Nephron progenitor cell (in vitro differentiated cells): ENCODE measurements at places on chromosomes 6 and 20.
A peak's percentile ranks its signal among the peaks of the same experiment; 100 is the strongest.

DNA sequence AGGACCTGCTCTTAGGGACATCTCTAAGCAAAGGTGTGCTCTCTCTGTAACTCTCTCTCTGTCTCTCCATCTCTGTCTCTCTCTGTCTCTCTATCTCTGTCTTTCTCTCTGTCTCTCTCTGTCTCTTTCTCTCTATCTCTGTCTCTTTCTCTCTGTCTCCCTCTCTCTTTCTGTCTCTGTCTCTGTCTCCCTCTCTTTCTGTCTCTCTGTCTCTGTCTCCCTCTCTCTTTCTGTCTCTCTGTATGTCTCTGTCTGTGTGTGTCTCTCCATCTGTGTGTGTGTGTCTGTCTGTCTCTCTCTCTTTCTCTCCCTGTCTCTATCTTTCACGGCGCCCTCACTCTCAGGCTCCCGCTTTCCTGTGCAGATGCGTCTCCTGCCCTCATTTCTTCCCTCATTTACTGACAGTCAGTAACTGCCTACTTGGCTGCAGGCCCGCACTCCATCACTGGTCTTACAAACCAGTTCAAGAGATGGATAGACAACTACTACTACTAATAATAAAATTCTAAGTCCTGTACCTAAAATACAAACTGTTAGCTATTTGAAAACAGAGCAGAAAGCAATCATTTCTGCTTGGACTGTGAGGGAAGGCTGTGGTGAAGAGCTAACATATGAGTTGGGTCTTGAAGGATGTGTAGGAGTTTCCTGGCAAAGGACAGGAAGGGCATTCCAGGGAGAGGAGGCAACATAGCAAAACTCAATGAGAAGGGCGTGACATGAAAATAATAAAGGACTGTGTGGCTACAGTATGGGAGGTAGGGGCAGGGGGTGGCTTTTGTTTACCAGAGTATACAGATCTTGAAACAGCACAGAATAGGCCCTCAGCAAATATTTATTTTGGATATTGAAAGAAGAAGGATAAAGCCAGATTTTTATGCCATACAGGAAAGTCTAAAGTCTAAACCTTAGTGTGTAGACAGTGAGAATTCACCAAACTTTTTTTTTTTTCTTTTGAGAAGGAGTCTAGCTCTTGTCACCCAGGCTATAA lies 67.8 kb upstream of the TAB2 start:
- H3K4me3 ChIP-seq, result no peak overlapping the region
- DNase-seq, result no peak
- peak overlapping the region; percentile 1 for H3K27ac ChIP-seq
- H3K4me1 ChIP-seq, result peaks cover 21% of the 10 kb centered on the region
- H3K36me3 ChIP-seq, result no peaks in the 10 kb centered on the region

GRCh38 chr6:153090241-153090930 lies 40.7 kb downstream of the RGS17 start:
- no peak overlapping the region for H3K27ac ChIP-seq
- H3K27me3 ChIP-seq, result peaks cover 3% of the 10 kb centered on the region
- H3K36me3 ChIP-seq, result no peaks in the 10 kb centered on the region
- DNase-seq, result no peak

- no peak overlapping the region for H3K4me3 ChIP-seq
- peaks cover 5% of the 10 kb centered on the region for H3K27me3 ChIP-seq
- H3K36me3 ChIP-seq, result peaks cover 5% of the 10 kb centered on the region
- H3K4me1 ChIP-seq, result peaks cover 17% of the 10 kb centered on the region
- no peak overlapping the region for H3K27ac ChIP-seq
- no peak for DNase-seq
Measured at GRCh38 chr20:61385731-61386130, 133.7 kb downstream of the CDH4 start.

DNA sequence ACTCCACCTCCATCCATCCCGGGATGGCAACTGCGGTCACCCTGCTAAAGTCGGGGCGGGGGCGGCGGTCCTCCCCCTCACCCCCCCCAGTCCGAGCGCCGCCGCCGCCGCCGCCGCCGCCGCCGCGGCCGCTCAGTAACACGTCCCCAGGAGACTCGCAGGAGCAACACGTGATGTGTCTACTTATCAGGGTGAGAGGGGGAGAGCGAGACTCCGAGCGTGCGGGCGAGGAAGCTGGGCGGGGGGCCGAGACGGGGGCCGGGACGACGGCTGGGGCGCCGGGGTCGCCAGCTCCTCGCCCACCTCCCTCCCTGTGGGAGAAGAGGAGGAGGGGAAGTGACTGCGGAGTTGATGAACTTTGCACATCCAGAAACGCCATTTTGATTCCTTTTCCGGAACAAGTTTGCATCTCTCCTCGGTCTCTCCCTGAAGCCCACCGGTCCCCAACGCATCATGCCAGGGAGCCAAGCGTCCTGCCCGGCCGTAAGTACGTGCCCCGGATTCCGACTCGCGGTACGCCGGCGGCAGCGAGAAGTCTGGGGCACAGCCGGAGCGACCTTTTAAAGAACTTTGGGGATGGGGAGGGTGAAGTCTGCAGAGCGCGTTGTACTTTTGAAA lies at the start of gene RREB1:
Gene RREB1 (plus strand): TSS at position 384 of the 618 bp plus-strand sequence. CDS start 73,951 bp downstream, outside the sequence.
- no peaks in the 10 kb centered on the region for H3K36me3 ChIP-seq
- peaks cover 5% of the 10 kb centered on the region for H3K27me3 ChIP-seq
- H3K4me1 ChIP-seq, result peaks cover 45% of the 10 kb centered on the region
- DNase-seq, result peak; percentile 62

- no peak for DNase-seq
- no peak overlapping the region for H3K27ac ChIP-seq
- no peaks in the 10 kb centered on the region for H3K36me3 ChIP-seq
- H3K4me3 ChIP-seq, result no peak overlapping the region
Measured at GRCh38 chr6:11467364-11467763, 70.2 kb upstream of the TMEM170B start.

DNA sequence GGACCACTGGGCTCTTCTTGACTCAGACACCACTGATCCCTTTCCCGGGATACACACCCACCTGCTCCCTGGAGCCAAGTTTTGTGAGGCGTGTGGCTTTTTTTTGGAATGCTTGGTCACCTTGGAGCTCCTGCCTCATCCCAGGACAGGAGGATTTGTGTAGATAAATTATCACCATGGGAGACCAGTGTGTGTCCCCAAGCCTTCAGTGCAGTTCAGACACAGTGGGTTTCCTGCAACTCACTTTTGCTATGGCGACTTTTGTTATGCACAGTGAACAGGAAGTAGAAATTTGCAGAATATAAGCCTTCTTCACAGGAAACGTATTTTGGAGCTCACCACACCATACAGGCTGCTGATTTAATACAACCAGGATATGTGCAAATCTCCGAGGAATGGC lies 357.4 kb downstream of the PAX1 start:
- H3K4me3 ChIP-seq, result no peak overlapping the region
- H3K27me3 ChIP-seq, result no peaks in the 10 kb centered on the region
- H3K4me1 ChIP-seq, result peaks cover 10% of the 10 kb centered on the region
- DNase-seq, result no peak
- no peak overlapping the region for H3K27ac ChIP-seq

DNA sequence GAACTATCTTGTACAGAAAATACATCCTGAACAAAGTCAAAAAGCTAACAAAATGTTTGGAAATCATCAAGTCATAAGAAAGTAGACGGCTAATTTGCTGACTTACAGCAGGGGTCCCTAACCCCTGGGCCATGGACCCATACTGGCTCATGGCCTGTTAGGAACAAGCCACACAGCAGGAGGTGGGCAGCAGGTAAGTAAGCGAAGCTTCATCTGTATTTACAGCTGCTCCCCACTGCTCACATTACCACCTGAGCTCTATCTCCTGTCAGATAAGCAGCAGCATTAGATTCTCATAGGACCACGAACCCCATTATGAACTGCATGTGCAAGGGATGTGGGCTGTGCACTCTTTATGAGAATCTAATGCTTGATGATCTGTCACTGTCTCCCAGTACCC lies 115.5 kb downstream of the CDK19 start:
- no peak for DNase-seq
- H3K27ac ChIP-seq, result no peak overlapping the region
- H3K4me3 ChIP-seq, result no peak overlapping the region
- H3K27me3 ChIP-seq, result no peaks in the 10 kb centered on the region
- H3K4me1 ChIP-seq, result no peaks in the 10 kb centered on the region
- peaks cover 39% of the 10 kb centered on the region for H3K36me3 ChIP-seq

- no peaks in the 10 kb centered on the region for H3K27me3 ChIP-seq
- no peak for DNase-seq
- H3K27ac ChIP-seq, result no peak overlapping the region
- no peaks in the 10 kb centered on the region for H3K36me3 ChIP-seq
Measured at GRCh38 chr6:167660944-167661551, 165.7 kb upstream of the AFDN start.

DNA sequence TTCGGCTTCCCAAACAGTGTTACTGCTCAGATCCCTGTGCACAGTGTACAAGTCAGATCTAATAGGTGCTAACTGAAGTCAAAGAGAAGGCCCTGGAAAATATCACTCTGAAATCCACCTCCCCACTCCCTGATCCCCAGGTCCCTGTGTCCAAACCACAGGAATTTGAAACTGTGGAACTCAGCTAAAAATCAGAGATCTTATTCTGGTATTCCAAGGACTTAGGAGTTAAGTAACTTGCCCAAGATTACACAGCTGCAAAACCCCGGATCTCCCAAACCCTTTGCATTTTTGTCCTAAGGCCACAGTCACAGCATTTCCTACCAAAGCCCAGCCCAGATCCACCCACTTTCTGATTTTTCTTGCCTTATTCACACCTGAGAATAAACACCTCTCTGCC lies 32.3 kb upstream of the SLC23A2 start:
- H3K4me1 ChIP-seq, result no peaks in the 10 kb centered on the region
- peaks cover 3% of the 10 kb centered on the region for H3K36me3 ChIP-seq
- DNase-seq, result no peak
- H3K4me3 ChIP-seq, result no peak overlapping the region
- H3K27ac ChIP-seq, result no peak overlapping the region

- H3K27ac ChIP-seq, result no peak overlapping the region
- H3K36me3 ChIP-seq, result no peaks in the 10 kb centered on the region
- no peak overlapping the region for H3K4me3 ChIP-seq
- DNase-seq, result no peak
- peaks cover 9% of the 10 kb centered on the region for H3K27me3 ChIP-seq
Measured at GRCh38 chr20:56865055-56865454, 235.9 kb downstream of the TFAP2C start.

- peaks cover 16% of the 10 kb centered on the region for H3K27me3 ChIP-seq
- peaks cover 60% of the 10 kb centered on the region for H3K4me1 ChIP-seq
- H3K27ac ChIP-seq, result peak overlapping the region; percentile 53
- no peak for DNase-seq
- H3K36me3 ChIP-seq, result peaks cover 7% of the 10 kb centered on the region
- H3K4me3 ChIP-seq, result peak overlapping the region; percentile 82
Measured at GRCh38 chr6:110359556-110359955, 1.4 kb upstream of the METTL24 start.

GRCh38 chr6:118758946-118759345 lies 107.6 kb upstream of the CEP85L start:
- H3K36me3 ChIP-seq, result no peaks in the 10 kb centered on the region
- no peaks in the 10 kb centered on the region for H3K27me3 ChIP-seq
- H3K27ac ChIP-seq, result no peak overlapping the region

DNA sequence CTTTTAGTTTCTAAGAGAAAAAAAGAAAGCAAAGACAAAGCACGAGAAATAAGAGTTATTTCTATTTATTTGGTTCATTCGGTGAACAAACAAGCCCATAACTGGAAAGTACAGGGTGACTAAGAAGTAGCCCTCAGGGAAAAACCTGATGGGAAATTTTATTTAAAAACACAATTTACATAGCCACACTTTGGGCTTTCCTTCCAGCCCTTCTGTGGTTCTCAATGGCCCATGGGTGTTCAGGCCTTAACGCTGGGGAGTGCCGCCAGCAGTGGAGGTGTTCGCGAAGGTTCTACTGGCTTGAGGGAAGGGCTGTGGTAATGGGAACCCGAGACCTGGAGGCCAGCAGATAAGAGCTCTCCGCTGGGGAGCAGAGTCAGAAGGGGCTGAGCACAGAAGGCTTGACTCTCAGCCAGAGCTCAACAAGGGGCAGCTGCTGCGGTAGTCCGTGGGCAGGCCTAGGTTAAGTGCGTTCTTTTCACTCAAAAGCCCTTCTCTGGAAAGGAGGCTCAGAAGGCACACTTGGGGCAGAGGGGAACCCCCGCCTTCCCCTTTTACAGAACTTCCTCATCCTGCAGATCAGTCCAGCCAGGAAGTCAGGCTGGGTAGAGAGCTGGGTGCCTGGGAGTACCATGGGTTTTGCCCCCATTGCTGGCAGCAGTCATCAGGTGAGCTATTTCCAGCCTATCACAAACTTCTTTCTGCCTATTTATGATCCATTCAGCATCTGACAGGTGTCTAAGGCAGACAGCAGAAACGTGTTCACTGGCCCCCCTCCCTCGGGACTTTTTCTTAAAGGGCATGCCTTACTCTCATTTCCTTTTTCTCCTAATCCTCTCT lies 8.8 kb upstream of the CD83 start:
- peaks cover 4% of the 10 kb centered on the region for H3K4me1 ChIP-seq
- H3K4me3 ChIP-seq, result no peak overlapping the region
- H3K36me3 ChIP-seq, result no peaks in the 10 kb centered on the region
- peaks cover 19% of the 10 kb centered on the region for H3K27me3 ChIP-seq
- no peak overlapping the region for H3K27ac ChIP-seq
- no peak for DNase-seq

DNA sequence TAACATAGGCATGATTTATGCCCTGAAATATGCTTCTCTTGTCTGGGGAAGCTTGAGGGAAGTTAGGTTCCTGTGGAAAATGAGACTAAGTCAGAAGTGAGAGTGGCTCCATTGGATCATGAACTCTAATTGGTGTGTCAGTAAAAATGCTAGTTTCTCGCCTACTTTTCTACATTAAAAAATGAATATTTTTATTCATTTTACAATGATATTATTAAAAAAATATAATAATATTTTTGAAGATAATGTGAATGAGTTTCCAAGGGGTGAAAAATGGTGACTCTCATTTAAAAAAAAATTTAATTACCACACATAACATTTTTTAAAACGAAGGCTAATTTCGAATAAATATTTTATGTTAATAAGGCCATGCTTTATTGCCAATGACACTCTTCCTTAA lies 84.2 kb downstream of the HIVEP1 start:
- no peak overlapping the region for H3K27ac ChIP-seq
- H3K4me1 ChIP-seq, result peaks cover 17% of the 10 kb centered on the region
- peaks cover 54% of the 10 kb centered on the region for H3K36me3 ChIP-seq
- DNase-seq, result no peak
- no peaks in the 10 kb centered on the region for H3K27me3 ChIP-seq

DNA sequence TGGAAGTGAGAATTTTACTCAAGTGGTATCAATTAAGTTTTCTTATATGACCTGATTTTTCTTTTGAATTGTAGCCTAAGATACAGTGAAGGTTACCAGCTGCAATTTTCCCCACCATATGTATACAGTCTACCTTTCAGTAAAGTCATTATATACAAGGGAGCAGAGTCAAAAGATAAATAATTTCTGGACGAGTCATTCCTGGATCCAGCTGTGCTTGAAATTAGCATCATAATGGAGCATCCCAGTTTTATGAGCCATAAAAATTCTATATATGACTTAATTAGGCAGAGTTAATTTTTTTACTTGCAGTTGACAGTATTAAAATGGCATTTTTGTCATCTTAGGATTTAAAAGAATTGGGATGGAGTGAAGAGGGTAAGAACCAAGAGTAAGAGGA lies 1008.4 kb downstream of the PHF3 start:
- no peaks in the 10 kb centered on the region for H3K4me1 ChIP-seq
- H3K27ac ChIP-seq, result no peak overlapping the region
- no peaks in the 10 kb centered on the region for H3K36me3 ChIP-seq
- no peaks in the 10 kb centered on the region for H3K27me3 ChIP-seq
- H3K4me3 ChIP-seq, result no peak overlapping the region
